ENCODE measurements at places on chromosomes 2 and 18.

DNA sequence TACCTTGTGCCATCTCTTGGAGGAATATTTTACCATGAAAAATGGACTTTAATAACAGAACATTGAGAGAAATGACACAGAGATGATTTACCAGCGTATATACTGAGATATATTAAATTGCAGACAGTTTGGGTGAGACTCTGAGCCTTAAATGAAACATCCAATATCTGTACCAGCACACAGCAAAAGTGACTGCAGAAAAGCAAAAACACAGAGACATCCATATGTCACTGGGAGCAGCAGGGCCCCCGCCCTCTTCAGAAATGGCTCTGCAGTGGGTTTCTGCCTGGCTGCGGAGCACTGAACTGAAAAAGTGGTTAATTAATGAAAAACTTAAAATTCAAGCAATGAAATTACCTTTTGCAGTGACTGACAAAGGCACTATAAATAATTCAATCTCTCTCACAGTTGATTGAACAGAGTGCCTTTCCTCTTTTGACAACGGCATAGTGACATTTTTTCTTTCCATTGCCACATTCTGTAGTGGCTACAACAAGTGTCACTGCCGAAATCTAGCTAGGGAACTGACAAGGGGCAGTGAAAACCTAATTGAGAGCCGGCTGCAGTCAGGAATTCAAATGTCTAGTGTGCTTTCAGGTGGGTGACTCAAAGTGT lies 353.4 kb downstream of the ALK start:
- DNase-seq = no peak

DNA sequence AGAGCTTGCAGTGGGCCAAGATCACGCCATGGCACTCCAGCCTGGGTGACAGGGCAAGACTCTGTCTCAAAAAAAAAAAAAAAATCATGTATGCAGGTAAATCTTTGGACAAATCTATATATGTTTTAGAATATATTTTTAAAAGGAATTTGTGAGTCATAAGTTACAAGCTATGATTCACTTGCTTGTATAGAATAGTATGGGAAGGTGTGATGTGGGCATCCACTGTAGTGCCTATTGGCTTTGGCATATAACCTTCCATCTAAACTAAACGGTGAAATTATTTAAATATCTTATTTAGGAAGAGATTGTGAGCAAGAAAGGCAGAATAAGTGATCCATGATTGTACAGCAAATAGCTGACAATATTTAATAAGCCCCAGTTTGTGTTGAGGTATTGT lies 261.1 kb downstream of the GALNT13 start:
- no peak for DNase-seq

DNA sequence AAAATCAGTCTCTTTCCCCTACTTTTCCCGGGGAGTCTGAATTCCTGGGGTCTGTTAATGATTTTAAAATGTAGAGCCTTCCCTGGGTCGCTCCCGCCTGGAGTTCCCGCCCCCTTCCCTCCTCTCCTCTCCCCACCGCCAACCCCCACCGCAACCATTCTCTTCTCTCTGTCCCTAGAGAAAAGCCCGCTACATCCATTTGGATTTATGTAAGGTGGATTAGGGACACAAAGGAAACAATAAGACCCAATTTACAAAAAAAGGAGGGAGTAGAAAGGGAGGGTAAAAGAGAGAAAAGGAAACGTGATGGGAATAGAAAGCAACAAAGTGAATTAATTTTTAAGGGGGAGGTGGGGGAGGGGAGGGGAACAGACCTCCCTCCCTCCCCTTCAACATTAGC lies 2.2 kb downstream of the EPHA4 start:
- peak; percentile 29 for DNase-seq

GRCh38 chr2:15896859-15897258 lies 43.5 kb upstream of the MYCN start:
- no peak for DNase-seq

- DNase-seq = no peak
These were observed 53.4 kb downstream of the STK25 start for GRCh38 chr2:241454837-241455485.

DNA sequence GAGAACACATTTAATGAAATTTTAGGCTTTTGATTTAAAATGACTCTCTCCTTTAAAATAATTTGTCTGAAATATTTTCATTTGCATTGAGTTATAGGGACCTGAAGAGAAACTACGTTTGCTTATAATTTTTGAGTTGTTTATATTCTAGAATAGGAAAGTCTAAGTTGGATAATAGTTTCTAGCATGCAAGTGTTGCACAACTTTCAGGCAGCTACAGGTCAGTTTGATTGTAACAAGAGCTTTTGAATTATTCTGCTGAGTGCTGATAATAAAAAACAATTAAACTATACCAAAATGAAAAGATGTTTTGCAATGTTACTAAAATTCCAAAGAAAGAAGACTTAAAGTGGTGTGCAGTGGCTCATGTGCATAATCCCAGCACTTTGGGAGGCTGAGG lies 71.0 kb downstream of the PDE1A start:
- no peak for DNase-seq

- no peak for DNase-seq
These were observed 9.5 kb downstream of the CXCR4 start for GRCh38 chr2:136108463-136108862.

GRCh38 chr2:40584432-40584831 lies 132.5 kb upstream of the SLC8A1 start:
- no peak for DNase-seq

GRCh38 chr2:9712263-9712662 lies 81.5 kb upstream of the YWHAQ start:
- no peak for DNase-seq

- DNase-seq = no peak
These were observed 144.2 kb upstream of the HDAC4 start for GRCh38 chr2:239544918-239545465.

GRCh38 chr2:2095360-2096093 lies 235.5 kb downstream of the MYT1L start:
- DNase-seq = no peak

DNA sequence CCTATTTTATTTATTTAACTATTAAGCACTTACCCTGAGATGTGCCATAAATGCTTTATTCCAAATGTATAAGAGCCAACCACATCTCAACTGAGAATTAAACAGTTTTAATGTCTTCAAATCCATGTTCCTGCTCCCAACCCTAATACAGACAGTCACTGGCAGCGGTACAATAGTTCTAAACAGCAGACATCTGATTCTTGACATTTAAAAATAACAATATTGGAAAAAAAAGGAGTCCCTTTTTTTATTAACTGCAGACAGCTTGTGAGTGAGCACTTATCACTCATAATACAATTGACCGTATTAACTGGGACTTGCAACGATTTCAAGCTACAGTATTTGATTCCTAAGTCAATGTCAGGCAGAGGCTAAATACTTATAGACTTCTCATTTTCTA lies 424.6 kb downstream of the TGIF1 start:
- no peak for DNase-seq

GRCh38 chr2:155830351-155830750 lies 502.2 kb downstream of the NR4A2 start:
- DNase-seq = peak; percentile 36

- peak; percentile 70 for DNase-seq
These were observed at the start of gene ADAM23 for GRCh38 chr2:206442833-206443734. TSS of gene ADAM23 (plus strand) at chr2:206443532. CDS start at chr2:206443867, 335 bp downstream.

- DNase-seq = no peak
These were observed 204.5 kb upstream of the LRATD1 start for GRCh38 chr2:14428056-14428455.

- no peak for DNase-seq
These were observed 18.4 kb downstream of the NAPG start for GRCh38 chr18:10544093-10544748.

GRCh38 chr2:199392363-199392762 lies 65.4 kb downstream of the SATB2 start:
- no peak for DNase-seq
